ENCODE measurements at places on chromosomes 6 and 20.

GRCh38 chr20:20568604-20569205 lies 143.7 kb downstream of the RALGAPA2 start:
- DNase-seq: peak; percentile 5

- no peak for DNase-seq
Observed at GRCh38 chr6:56526860-56527544, 115.7 kb downstream of the DST start.

DNA sequence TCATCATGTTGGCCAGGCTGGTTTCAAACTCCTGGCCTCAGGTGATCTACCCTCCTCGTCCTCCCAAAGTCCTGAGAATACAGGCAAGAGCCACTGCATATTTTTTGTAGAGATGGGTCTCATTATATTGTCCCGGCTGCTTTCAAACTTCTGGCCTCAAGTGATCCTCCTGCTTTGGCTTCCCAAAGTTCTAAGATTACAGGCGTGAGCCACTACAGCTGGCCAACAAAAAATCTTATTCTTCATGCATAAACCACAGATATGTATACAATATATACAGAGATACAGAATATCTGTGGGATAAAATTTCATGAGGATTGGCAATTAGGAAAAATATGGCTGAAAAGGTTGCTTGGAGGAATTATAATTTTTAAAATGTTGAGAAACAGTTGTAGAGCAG lies 49.9 kb downstream of the SLC35A1 start:
- no peak for DNase-seq

DNA sequence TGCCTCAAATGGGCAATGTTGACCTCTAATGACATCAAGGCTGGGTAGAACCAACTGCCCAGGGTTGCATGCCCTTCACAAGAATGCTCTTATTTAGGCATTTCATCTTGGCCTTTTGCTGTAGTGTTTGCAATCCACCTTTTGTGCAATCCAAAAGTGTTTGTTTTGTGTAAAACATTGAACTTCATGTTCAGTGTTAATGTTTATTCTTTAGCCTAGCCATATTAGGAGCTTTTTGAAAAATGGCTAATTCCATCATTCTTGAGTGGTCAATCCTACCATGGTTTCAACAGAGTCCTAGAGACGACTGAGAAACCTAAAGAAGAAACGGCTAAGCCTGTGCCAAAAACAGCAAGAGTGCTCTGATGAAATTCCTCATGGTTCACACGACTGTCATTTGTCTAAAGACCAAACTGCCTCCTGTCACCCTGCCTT lies 279.6 kb upstream of the PRDM1 start:
- DNase-seq: no peak

Data from retinal pigment epithelial cell (primary cell).